Activated CD8-positive, alpha-beta memory T cell treated with anti-CD3 and anti-CD28 coated beads, Interleukin-2, amount 50 U/mL, for 4 hours (primary cell): ENCODE measurements at places on chromosomes 3 and 15.

DNA sequence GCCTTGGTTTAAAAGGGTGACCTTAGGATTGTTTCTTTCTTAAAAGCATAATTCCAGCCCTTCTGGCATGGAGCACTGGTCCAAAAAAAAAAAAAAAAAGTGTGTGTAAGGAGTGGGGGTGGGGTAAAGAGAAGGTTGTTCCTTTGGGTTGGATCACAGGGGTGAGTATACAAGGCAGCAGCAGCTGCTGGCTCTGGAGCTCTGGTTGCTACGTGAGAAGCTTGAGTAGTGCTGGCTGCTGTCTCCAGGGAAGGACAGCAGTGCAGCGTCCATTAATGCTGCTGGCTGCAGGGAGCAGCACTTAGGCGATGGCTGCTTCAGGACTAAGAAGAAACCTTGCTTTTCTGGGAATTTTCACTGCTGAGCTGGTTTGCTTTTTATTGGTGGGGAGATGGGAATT is 2.3 kb downstream of the SETD5 start:
- no peak for DNase-seq

DNA sequence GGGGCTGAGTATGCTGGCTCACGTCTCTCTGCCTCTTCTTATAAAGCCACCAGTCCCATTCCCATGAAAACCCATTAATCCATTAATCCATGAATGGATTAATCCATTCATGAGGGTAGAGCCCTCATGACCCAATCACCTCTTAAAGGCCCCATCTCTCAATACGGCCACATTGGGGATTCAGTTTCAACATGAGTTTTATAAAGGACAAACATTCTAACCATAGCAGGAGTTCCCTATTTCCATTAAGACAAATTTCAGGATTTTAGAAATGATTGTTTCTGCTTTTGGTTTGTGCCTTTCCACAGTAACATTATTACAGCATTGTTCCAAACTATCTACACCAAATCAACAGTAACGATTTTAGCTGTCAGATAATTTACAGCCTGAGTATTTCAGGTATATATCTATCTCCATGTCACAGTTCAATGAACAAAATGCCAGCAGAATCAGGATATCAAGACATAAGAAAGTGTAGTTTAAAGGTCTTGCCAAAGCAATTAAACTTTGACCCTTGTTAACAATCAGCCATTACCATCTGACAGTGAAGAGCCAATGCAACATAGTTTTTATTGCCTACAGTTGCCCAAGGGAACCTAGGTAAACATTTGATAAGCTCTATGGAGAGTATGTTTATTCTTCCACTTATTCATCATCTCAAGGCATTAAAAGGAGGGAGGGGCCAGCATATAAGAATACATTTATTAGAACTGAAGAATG is 3.8 kb downstream of the TSPAN3 start:
- no peak for DNase-seq

DNA sequence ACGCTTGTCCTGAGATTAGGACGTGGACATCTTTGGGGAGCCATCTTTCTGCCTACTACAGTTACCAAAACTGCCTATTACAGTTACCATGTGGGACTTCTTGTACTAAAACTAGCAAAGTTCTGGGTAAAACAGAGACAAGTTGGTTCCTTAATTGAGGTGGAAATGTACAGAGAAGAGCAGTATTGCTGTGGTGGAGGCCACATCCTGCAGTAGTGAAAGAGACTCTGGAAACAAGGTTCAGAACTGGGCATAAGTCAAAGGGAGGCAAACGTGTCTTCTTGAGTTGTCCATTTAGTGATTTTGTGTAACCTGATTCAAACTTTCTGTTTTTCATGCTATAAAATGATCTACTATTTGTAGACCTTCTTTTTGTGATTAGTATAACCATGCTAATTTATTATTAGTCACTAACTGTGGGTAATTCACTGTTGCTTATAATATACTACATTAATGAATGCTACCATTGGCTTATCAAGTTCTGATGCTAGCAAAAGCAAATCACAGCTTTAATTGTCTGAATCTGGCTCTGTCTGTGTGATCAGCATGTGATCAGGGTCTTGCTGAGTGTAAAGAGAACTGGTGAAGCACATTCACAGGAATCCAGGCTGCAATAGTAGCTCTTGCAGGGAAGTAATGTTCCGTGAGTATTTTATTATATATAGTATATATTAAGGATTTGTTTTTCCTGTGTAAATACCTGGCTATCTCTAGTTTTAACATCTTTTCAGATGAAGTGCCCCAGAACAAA is 207.9 kb upstream of the GAP43 start:
- DNase-seq, result no peak

- no peak for DNase-seq
These were observed 813.2 kb downstream of the AGBL1 start for GRCh38 chr15:86892774-86893449.

DNA sequence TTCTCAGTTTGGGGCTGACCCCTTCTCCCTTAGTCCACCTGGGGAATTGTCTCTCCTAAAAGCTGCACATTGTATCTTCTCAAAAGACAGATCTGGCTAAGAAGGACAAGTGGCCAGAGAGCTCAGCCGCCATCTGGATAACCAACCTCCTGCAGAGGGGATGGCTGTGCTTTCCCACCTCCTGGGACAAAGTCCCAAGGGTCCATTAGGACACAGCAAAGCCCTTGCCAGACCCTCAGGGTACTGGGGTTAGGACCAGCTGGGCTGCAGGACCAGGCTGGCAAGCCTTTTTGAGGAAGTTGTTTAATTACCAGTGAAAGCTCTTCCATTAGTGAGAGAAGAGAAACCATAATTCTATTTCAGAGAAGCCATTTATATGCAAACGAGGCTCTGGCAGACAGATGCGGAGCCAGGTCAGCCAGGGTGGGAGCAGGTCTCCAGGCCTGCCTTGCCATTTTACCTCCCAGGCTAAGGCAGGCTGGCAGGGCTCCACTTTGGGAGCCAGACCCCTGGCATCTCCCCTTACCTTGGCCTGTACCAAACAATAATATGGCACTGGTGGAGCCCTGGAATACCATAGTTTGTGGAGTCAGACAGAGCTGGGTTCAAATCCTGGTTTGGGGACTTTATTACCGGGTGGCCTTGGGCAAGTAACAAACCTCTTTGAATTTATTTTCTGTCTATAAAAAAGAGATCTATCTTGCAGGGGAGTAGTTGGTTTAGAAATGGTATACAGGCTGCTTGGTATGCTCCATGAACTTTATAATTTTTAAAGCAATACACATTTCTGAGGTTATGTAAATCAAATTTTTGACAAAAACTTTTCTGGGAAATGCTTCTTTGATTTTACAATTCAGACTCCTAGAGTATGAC is 17.9 kb downstream of the SHF start:
- DNase-seq, result no peak

GRCh38 chr3:13124631-13125030 is 51.4 kb upstream of the IQSEC1 start:
- DNase-seq, result no peak
